ENCODE measurements at places on chromosomes 5 and 9. TPM values are rescaled to one million over a fixed set of nuclear protein-coding genes. Genes with fewer than 3 reads are reported as not detected.

DNA sequence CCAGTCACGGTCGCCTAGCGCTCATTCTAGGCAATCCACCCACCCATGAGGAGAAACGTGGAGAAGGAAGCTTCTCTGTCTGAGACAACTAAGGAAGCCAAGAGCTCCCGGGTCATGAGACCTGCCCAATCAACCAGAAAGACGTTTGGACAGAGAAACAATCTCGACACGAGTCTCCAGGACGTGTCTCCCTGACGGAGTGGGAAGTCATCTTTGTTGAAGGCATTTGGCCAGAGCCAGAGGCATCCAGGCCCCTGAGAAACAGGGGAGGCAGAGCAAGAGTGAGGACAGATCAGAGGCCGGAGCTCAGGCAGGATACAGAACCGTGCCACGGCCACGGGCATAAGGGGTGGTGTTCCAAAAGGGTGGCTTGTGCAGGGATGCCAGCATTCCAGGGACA, 479.0 kb downstream of the SPATA31A7 start:
- no peaks in the 10 kb centered on the region for H3K27me3 ChIP-seq
- DNase-seq, result no peak
- H3K27ac ChIP-seq, result no peak overlapping the region
- H3K36me3 ChIP-seq, result no peaks in the 10 kb centered on the region
- H3K4me3 ChIP-seq, result no peak overlapping the region

GRCh38 chr5:124052201-124052600, 540.2 kb downstream of the CSNK1G3 start:
- no peak overlapping the region for H3K4me3 ChIP-seq
- no peaks in the 10 kb centered on the region for H3K36me3 ChIP-seq
- no peak for DNase-seq
- no peaks in the 10 kb centered on the region for H3K27me3 ChIP-seq
- no peak overlapping the region for H3K27ac ChIP-seq

- DNase-seq, result no peak
- no peak overlapping the region for H3K27ac ChIP-seq
- peaks cover 3% of the 10 kb centered on the region for H3K27me3 ChIP-seq
- H3K36me3 ChIP-seq, result no peaks in the 10 kb centered on the region
Observed at GRCh38 chr9:101437806-101438232, 2.2 kb upstream of the ALDOB start.

Gene GARIN3
- 0.07 TPM for polyA plus RNA-seq

Gene ZFP2
- polyA plus RNA-seq, result 0.82 TPM
